ENCODE measurements at places on chromosomes 12 and 14.

GRCh38 chr12:100489251-100489820, 15.7 kb downstream of the NR1H4 start:
- DNase-seq: no peak

DNA sequence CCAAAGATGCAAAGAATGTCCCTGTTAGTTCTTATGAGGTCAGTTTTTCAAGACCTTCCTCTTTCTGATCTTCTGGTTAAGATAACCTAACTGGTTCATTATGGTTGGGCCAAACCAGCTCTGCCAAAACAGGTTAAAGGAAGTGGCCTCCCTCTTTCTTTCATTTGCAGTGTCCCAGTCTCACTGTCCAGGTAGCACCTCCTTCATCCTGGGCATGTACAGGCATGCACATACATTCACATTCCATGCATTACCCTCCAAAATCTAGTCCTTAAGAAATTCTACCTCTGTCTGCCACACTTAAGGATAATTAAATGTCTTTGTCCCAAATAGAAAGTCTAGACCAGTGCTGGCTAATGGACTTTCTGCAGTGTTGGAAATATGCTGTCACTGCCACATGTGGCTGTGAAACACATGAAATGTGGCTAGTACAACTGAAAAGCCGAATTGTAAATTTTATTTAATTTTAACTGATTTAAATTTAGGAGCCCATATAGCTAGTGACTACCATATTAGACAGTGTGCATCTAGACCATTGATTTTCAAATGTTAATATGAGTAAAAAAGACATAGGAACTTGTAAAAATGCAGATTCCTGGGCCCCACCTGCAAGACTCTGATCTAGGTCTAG, 169.3 kb downstream of the PCNX1 start:
- no peak for DNase-seq

DNA sequence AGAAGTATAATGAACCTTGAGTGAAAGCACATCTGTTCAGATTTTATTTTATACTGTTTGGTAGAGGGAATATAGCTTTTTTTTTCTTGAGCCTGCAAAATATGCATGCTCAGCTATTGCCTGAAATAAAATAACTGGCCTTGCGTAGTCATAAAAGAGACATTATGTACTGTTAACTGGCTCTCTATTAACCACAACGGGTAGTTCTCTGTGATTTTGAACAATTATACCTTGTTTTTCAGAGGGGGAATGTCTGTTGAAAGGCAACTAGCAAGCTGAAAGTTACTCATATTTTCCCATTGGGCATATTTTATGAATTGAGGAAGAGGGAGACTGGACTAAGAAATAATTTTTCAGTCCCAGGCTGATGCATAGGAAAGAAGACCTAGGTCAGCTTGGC, 62.6 kb downstream of the FIGNL2 start:
- DNase-seq: no peak

GRCh38 chr14:56709201-56709600, 101.1 kb downstream of the OTX2 start:
- no peak for DNase-seq

GRCh38 chr14:63398952-63399351, 80.2 kb upstream of the GPHB5 start:
- no peak for DNase-seq

All from right cardiac atrium (tissue), 5 donors.